Kidney tubule cell (primary cell): ENCODE measurements at places on chromosomes 11 and 22.

DNA sequence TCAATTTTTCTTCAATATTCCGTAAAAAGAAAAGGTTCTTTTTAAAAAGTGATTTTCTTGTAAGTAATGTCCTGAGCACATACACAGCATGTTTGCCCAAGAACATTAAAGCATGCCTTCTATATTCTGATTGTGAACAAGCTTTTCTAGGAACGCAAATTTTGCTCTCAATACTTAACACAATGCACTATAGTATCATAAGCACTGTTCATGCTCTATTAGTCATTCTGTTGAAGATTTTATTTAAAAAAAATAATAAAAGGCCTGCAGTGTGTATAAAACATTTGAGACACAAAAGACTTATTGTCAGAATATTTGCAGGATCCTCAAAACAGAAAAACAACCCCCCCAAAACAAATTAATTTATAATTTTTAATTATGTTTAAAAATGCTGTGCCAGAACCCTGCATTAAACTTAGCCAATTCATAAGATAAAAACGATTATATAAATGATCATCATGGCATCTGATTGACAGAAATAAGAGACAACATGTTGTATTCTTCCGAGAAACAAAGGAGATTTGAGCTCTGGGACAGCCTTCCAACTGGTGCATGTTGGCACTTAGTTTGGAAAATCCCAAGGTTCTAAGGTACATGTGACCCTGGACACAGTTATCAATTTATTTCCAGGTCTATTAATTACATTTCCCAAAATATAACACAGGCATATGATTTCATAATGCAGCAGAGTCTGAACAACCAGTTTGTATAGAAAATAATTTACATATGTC, 13.1 kb downstream of the MTMR2 start:
- no peak for DNase-seq

- DNase-seq, result no peak
Measured at GRCh38 chr11:83122766-83123165, 34.2 kb upstream of the PCF11 start.

DNA sequence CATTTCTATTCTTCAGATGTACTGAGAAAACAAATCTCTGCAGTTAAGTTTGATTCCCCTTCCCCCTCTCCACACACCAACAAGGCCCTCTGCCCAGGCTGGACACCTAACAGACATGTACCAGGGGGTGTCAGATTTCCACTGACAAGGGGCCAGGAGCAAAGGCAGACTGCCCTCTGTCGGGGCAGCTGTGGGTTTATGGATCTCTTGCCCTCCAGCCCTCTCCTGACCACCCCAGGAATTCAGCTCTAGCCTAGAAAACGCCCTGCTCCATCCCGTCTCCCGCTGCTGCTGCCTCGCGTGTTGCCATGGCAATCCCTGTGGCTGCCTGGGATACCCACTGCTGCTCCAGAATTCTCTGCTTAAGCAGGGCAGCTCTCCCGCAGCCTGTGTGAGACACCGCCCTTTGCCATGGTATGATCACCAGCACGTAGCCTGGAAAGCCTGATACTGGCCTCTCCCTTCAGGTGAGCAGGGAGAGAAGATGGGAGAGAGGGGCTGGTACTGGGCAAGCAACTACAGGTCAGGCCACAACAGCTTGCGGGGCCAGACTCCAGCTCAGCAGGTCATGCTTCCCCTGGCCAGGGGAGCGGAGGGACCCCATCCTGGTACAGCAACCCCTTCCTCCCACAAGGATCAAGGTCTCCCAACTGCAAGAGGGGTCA, 41.6 kb downstream of the BUD13 start:
- DNase-seq, result no peak

DNA sequence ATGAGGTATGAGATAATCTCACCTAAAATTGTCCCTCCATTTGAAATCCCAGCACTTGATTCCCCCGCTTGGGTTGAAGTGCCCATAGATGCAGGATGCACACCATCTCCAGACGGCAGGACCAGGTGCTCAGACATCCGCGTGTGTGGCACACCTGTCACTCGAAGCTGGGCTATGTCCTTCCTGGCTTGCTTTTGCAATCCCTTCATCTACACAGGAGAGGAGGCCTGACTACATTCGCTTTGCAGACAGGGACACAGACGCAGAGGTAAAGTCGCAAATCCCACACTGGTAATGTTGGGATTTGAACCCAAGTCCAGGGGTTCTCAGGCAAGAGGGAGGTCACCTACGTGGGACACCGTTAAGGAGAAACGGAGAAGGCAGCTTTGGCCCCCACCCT, 7.2 kb upstream of the CYTH4 start:
- DNase-seq, result no peak

GRCh38 chr11:35207471-35208403, 68.8 kb downstream of the CD44 start:
- DNase-seq, result no peak

DNA sequence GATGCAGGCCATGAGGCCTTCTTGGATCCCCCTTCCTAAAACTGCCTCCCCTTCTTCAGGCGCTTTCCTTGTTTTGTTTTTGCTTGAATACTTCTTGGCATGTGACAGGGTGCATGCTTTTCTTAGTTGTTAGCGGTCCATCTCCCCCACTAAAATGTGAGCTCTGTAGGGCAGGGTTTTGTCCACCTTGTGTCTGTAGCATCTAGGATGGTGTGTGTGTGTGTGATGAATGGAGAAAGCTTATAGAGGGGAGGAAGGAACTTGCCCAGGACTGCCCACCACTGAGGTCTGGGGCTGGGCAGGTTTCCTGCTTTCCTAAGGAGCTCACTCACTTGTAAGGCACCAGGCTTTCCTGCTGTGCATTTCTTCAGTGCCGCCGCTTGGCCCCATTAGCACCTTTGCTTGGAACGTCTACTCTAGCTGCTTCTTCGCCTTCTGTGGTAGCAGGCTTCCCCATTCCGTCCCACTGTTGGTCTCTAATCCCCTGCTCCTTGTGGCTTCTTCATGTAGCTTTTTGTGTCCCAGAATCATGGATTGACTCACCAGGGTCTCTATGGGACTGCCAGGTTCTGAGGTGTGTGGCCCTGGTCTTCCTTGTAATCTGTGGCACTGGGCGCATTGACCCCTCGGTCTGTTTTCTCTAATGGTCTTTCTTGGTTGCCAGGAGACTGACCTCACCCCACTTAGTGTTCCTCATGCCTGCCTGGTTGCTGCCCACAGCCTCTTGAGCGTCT, 3.3 kb downstream of the DGCR8 start:
- DNase-seq, result no peak

- DNase-seq, result no peak
Measured at GRCh38 chr11:70763606-70764005, 365.3 kb downstream of the CTTN start.

DNA sequence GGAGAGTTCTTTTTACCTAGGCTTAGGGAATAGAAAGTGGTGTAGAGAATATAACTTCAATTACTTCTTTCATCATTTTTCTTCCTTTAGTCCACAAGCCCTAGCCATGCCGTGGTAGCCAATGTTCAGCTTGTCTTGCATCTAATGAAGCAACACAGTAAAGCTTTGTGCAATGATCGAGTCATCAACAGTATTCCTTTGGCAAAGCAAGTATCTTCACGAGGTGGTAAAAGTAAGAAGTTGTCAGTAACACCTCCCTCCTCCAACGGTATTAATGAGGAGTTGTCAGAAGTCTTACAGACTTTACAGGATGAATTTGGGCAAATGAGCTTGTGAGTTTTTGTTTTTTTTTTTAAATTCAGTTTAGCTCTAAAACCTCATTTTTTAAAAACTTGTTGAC, 37.4 kb downstream of the CEP57 start:
- DNase-seq, result no peak

GRCh38 chr11:10592331-10592730, 23.9 kb upstream of the LYVE1 start:
- DNase-seq, result peak; percentile 86

DNA sequence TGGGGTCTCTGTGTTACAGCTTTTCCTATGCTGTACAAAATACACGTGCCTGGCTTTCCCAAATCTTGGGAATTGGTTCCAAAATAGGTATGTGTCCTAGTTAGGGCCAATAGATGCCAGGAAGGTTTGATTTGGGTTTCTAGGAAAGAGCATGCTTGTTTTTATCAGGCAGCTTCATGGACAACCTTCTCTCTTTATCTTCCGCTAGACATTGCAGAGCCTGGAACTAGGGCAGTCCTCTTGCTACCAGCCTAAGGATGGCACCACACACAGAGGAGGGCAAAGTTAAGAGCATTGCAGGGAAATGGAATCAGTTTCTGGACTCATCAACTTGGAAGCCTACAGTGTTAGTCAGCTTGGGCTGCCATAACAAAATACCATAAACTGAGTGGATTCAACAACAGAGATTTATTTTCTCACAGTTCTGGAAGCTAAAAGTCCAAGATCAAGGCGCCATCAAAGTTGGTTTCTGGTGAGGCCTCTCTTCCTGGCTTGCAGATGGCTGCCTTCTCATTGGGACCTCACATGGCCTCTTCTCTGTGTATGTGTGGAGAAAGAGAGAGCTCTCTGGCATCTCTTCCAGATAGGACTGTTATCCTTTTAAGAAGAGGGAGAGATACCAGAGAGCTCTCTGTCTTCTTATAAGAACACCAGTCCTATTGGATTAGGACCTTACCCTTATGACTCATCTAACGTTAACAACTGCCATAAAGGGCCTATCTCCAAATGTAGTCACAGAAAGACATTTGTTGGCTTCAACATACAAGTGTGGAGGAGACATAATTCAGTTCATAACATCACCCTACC, 27.3 kb upstream of the CREB3L1 start:
- no peak for DNase-seq

GRCh38 chr22:22547226-22547625, 11.8 kb downstream of the PRAME start:
- no peak for DNase-seq

DNA sequence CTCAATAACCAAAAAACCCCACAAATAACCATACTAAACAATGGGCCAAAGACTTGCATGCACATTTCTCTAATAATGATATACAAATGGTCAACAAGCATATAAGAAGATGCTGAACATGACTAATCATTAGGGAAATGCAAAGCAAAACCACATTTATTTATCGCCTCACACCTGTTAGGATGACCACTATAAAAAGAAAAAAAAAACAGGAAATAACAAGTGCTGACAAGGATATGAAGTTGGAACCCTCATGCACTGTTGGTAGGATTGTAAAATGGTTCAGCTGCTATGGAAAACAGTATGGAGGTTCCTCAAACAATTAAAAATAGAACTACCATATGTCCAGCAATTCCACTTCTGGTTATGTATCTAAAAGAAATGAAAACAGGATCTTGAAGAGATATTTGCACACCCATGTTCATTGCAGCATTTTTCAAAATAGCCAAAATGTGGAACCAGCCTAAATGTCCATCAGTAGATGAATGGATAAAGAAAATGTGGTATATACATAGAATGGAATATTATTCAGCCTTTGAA, 66.2 kb downstream of the AMBRA1 start:
- DNase-seq, result no peak

DNA sequence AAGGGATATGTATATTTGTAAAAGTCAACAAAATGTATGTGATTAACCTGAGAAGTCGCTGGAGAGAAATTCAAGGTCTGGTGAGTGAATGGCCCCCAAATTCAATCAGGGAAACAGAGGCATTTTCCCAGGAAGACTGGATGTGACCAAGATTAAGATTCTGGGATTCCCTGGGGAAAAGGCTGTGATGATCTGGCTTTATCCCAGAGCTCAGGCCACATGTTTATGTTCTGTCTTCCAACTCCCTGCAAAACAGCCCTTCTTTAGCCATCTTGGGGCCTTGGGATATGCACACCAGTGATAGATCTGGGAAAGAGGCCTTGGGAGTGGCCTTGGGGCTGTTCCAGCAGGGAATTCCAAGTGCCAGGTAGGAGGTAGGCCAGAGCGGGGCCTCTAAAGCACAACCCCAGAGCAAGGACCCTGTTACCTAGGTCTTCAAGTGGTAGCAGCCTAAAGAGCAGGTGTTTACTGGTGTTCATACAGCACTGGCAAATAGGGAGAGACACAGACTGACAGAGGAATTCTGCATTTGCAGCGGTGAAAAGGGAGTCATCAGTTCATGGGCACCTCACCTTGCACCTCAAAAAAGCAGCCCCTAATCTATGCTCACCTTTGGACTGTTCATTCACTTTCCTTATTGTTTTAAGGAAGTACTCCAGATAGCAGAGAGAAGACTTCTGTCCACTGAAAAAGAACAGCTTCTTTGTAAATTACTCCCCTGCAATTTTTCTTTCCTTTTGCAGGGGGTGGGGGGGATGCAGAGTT, 312.4 kb downstream of the BUD13 start:
- no peak for DNase-seq

DNA sequence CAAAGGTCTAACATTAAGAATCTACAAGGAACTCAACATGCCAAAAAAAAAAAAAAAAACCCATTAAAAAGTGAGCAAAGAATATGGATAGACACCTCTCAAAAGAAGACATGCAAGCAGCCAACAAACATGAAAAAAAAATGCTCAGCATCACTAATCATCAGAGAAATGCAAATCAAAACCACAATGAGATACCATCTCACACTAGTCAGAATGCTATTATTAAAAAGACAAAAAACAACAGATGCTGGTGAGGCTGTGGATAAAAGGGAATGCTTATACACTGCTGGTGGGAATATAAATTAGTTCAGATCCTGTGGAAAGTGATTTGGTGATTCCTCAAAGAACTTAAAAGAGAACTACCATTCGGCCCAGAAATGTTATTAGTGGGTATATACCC, 257.7 kb upstream of the PLET1 start:
- no peak for DNase-seq

- no peak for DNase-seq
Measured at GRCh38 chr11:111194860-111195568, 50.5 kb upstream of the POU2AF2 start.
